ENCODE measurements at places on chromosomes 1 and 21. TPM values are rescaled to one million over a fixed set of nuclear protein-coding genes. Genes with fewer than 3 reads are reported as not detected.

DNA sequence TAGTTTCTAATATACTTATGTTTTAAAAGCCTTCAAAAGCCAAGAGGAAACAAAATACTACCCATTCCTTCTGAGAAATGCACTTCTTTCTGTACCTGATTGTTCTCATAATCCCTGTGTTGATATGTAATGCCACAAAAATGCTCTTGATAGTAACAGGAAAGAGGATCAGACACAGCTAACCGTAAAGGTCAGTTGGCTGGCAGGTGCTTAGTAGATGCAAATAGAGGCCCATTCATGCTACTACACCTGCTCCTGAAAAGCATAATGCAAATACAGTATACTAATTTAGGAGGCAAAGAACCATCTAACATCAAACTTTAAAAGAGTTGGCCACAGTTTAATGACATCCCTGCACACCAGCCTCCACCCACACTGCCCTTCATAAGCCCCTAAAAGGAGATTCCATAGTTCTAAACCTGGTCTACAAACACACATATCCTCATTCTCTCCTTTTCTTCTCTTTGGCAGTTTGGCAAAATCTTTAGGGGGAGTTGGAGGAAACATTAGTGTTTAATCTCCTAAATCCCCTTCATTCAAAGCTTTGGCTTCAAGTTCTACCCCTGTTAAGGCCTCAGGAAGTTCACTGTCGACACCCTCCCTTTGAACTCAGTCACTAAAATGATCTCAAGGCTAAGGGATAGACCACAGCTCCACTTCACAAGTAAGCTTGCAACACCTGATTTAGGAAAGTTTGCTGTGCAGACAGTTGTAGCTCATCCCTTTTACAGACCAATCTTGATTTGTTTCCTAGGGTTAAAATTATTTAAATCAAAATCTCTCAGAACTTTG lies 2.9 kb upstream of the CD46 start:
- no peaks in the 10 kb centered on the region for H3K27me3 ChIP-seq
- no peaks in the 10 kb centered on the region for H3K36me3 ChIP-seq
- no peak overlapping the region for H3K4me3 ChIP-seq

- H3K4me1 ChIP-seq = peaks cover 32% of the 10 kb centered on the region
- H3K36me3 ChIP-seq = peaks cover 5% of the 10 kb centered on the region
- no peak for DNase-seq
- H3K27ac ChIP-seq = no peak overlapping the region
- no peaks in the 10 kb centered on the region for H3K27me3 ChIP-seq
These were observed 64.4 kb downstream of the MACF1 start for GRCh38 chr1:39268906-39269305.

Gene KRTAP11-1
- total RNA-seq = not detected

Gene UBL4B
- total RNA-seq = not detected

Gene A3GALT2
- total RNA-seq = not detected

Measured in HepG2 (cell line).